GDM1 (cell line): ENCODE measurements at places on chromosomes 13 and 19.

DNA sequence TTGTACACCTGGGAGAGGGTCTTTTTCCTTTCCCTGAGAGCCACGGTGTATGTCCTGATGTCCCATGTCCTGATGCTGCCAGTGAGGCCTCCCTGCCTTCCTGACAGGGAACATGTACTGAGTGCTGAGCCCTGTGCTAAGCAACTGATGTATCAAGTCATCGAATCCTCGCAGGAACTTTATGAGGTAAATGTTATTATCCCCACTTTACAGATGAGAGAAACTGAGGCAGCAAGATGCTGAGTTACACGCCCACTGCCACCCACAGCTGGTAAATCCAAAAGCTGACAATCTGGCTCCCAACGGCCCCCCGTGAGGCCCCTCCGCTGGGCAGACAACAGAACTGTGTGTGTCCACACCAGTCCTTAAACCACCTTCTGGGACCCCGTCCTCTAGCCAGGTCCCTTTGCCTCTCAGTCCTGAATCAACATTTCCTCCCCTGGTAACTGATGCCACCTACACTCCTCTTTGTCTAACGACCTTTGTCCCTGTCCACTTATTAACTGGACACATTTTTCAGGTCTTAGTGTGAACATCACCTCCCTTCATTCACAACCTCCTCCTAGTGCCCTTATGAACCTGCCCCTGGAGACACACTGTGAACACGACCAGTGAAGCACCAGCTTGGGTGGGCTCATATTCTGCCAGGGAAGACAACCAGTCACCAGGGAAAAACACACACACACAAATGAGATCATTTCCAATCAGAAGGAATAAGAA lies 5.4 kb upstream of the VSIG10L start:
- no peak for DNase-seq

DNA sequence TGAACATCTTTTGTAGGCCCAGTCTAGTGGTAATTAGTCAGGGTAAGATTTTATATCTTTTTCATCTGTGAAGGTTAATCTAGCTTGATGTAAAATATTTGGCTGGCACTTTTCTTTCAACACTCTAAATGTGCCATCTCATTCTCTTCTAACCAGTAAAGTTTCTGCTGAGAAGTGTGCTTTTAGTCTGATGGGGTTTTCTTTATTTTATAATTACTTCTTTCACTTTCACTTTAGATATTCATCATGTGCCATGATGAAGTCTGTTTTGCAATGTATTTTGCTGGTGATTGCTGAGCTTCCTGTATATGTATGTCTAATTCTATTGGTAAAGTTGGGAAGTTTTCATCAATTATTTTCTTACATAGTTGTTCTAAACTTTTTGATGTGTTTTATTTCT lies 31.9 kb downstream of the ZNF726 start:
- DNase-seq, result no peak

GRCh38 chr19:29771708-29772414 lies 39.9 kb upstream of the CCNE1 start:
- no peak for DNase-seq

- DNase-seq, result no peak
Measured at GRCh38 chr13:29457299-29457698, 138.2 kb downstream of the SLC7A1 start.

GRCh38 chr13:24129914-24130774 lies 30.4 kb upstream of the SPATA13 start:
- no peak for DNase-seq

GRCh38 chr13:46728777-46729176 lies 68.2 kb downstream of the ESD start:
- no peak for DNase-seq
